Uterus (tissue), 4 donors: ENCODE measurements at places on chromosomes 3 and 15.

DNA sequence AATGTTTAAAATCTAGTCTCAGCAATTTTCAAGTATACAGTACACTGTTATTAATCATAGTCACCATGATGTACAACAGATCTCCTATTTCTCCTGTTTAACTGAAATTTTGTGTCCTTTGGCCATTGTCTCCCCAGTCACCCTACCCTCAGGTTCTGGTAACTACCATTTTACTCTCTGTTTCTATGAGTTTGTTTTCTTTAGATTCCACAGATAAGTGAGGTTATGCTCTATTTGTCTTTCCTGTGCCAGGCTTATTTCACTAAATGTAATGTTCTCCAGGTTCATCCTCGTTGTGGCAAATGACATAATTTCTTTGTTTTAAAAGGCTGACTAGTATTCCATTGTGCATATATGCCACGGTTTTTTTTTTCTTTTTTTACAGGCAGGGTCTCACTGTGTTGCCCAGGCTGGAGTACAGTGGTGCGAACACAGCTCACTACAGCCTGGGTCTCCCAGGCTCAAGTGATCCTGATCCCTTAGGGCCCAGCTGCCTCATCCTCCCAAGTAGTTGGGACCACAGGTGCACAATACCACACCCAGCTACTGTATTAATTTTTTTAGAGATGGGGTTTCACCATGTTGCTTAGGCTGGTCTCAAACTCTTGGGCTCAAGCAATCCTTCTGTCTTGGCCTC lies 50.0 kb downstream of the RAB7A start:
- DNase-seq: no peak

- DNase-seq: no peak
Measured at GRCh38 chr3:167736264-167736787, 805 bp downstream of the SERPINI1 start.

DNA sequence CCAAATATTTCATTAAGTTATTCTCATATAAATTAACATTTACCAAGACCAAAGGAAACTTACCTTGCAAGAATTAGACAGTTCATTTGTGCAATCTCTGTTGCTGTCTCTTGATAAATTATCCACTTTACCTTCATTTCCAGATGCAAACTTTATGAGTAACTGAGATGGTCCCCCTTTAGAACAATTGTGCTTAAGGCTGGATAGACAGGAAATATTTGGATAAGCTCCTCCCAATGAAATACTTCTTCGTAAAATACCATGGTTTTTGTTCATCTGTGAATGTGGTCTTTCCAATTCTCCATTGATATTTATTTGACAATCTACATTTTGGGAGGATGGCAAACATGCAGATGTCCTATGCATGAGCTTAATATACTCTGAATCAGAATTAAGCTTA lies 78.2 kb downstream of the NEDD4 start:
- DNase-seq: no peak

DNA sequence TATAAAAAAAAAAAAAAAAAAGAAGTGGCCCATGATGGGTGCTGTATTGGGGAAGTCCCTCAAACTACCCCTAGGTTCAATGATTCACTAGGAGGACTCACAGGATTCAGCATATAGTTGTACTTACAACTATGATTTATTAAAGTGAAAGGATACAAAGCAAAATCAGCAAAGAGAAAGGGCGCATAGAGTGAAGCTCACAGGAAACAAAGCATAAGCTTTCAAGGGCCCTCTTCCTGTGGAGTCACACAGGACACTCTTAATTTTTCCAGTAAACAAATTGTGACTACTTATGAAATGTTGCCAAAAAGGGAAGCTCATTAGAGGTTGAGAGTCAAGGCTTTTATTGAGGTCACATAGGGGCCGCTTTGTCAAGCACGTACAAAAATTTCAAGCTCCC lies 153.7 kb upstream of the GAP43 start:
- DNase-seq: no peak

- no peak for DNase-seq
Measured at GRCh38 chr15:60914360-60914759, 314.7 kb downstream of the RORA start.

DNA sequence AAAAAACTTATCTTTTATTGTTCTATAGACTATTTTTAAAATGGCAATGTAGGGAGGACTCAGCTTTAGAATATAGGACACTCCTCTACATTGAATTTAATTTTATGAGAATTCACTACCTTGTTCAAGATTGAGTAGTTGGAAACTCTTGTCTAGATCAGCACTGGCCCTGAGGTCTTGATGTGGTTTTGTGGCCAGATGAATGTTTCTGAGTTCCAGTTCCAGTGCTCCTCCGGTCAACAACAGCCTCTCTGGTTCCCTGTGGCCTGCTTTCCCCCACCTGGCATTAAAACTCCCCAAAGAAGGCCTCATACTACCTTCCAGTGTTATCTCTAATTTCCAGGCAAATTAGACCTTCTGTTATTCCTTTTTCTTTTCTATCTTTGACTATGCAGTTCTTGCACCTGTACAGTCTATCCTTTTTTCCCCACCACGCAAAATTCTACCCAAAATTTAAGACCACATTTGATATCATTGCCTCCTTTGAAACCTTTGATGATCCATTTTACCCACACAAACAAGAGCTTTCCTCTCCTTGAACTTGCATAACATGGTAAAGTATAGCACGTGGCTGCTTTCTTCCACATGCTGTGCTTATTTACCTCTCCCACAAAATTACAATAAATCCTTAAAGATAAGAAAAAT lies 9.6 kb upstream of the ANP32A start:
- no peak for DNase-seq

DNA sequence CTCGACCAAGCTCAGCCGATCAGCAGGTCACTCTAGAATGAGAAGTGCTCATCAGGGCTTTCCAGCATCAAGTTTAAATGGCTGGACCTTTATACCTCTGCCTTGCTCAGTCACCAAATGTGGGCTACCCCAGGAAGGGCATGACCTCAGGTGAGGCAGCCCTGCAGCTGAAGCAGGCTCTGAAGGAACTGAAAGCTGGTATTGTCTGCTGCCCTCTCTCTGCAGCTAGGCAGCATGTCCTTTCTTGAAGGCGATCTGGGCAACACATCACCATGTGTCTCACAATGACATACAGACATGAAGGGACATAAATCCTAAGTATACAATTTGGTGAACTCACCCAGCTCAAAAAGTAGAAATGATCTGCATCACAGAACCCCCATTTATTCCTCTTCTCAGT lies 38.7 kb upstream of the ARID3B start:
- no peak for DNase-seq

DNA sequence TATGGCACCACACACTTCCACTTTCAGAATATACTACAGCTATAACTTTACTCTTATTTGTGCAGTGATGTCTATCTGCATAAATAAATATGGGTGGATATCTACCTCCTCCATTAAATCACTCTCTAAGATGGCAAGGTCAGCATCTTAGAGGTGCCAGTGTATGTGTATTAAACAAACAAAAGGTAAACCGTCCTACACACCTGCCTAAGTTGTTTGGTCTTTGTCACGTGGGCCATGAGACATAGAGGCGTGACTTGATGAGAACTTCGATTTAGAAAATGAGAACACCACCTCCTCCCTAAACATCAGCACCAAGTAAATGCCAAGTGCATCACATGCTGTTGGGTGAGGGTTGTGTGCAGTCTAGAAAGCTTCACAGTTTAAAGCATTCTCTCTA lies 310.6 kb downstream of the GRM7 start:
- no peak for DNase-seq

DNA sequence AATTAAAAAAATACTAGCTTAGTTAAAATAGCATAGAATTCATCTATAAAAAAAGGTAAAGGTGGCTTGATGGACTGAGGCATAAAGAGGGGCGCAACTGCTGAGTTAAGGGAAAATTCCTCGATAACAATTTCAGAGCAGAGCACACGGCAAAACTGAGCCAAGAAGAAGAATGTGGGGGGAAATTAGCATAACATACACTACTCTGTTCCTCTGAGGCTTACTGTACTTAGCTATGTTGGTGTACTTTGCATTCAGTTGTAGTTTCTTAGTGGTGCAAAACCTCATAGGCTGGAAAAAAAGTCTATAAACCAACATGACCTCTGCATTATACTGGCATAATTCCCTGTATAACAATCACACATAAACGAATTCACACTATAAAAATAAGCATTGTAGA lies 357.9 kb upstream of the LRRC3B start:
- DNase-seq: no peak

GRCh38 chr15:71191296-71191695 lies 76.0 kb downstream of the THSD4 start:
- no peak for DNase-seq

- peak; percentile 45 for DNase-seq
Measured at GRCh38 chr3:100463002-100463401, 29.4 kb upstream of the TMEM45A start.

- no peak for DNase-seq
Measured at GRCh38 chr15:44801364-44801763, 65.0 kb downstream of the TRIM69 start.

- DNase-seq: no peak
Measured at GRCh38 chr3:39941931-39942330, 132.5 kb downstream of the MYRIP start.

GRCh38 chr3:114872050-114872449 lies 275.0 kb downstream of the ZBTB20 start:
- no peak for DNase-seq

GRCh38 chr3:19473971-19474580 lies 325.8 kb downstream of the KCNH8 start:
- DNase-seq: no peak

DNA sequence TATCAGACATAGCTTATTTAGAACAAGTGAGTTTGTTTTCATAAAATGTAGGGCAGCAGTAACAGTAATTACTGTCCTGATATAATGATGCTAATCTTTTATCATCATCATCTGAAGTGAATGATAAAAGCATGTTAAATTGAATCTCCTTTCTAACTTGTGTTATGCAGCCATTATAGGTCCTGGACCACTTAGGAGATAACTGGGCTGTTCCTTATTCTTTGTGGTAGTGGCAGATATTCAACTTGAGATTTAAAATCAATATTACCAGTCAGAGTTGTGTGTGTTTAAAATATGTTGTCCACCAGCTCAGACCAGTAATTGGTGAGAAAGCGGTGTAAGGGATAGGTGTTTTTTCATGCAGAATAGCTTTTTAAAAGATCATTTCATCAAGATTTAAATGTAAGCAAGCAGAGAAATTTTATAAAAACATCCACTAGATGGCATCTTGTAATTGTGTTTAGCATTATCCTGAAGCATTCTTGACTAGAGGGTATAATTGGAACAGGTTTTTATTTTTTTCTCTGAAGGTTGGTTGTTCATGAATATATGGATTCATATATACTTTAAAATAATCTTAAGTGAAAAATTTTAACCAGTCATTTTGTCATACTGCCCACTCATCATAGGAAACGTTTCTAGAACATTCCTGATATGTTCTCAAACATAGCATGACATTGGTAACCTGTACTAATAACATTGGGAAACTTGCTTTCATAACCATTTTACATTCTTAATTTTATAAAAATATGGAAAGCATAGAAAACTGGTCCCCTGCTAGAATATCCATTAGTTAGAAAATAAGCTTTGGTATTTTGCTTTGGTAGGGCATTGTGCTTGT lies 153.9 kb downstream of the BBX start:
- no peak for DNase-seq

- peak; percentile 47 for DNase-seq
Measured at GRCh38 chr3:141231952-141232823, 563 bp downstream of the PXYLP1 start.

DNA sequence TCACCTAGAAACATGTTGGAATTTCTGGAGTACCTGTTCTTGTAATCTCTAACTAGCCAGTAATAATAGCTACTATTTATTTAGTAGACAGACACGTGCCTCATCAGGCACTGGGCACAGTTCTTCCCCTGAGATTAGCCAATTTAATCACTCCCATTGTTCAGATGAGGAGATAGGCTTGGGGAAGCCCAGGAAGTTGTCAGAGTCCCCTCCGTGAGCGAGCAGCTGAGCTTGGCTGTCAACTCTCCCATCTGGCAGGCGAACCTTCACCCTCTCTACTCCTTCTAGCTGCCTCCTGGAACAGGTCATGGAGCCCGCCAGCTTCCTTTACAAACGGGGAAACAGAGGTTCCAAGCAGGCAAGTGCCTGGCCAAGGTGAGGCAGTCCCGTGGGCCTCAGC lies 31.1 kb upstream of the FGD5 start:
- DNase-seq: no peak

- no peak for DNase-seq
Measured at GRCh38 chr15:75759416-75760130, 46.9 kb upstream of the CSPG4 start.

- no peak for DNase-seq
Measured at GRCh38 chr15:64755427-64755940, 19.9 kb downstream of the RBPMS2 start.

DNA sequence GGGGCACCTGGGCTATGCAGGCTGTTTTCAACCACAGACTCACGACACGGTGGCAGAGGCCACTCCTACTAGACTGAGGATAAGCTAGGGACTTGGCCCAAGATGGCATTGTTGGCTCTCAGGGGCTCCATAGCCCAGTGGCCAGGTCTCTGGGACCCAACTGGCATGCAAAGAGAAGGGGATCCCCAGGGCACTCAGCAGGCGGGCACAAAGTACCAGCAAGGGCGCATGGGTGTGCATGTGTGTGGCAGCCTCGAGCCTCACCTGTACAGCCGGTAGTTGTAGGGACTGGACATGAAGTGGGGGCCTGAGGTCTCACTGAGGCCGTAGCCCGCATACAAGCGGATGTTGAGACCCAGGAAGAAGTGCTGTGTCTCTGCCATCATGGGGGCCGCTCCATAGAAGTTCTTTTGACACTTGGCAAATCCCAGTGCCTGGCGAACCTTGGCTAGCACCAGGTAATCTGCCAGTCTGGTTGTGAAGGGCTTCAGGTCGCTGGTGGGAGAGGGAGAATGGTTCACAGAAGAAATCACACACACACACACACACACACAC lies 30.2 kb downstream of the IDH3A start:
- no peak for DNase-seq

DNA sequence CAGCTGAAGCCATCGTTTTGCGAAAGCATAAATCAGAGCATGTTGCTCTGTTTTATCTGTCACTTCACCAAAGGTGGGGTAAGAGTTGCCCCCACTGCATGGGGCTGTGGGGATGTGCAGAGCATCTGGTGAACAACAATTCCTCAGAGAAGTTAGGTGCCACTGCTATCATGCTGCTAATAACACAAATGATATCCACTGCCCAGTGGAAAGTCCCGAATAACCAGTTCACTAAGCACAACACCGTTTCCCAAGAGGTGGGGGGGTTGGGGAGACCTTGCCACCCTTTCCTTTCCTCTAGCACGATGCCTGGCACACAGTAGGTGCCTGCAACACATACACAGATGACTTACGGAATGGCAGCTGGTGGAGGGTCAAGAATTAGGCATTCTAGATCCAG lies 38.6 kb downstream of the FAM3D start:
- DNase-seq: no peak

- no peak for DNase-seq
Measured at GRCh38 chr3:129824926-129825541, 68.5 kb downstream of the TMCC1 start.

GRCh38 chr3:22089284-22089683 lies 338.3 kb upstream of the ZNF385D start:
- DNase-seq: no peak

- no peak for DNase-seq
Measured at GRCh38 chr3:100613721-100614390, 4.5 kb downstream of the ADGRG7 start.

GRCh38 chr15:55649058-55649423 lies 60.9 kb upstream of the PYGO1 start:
- DNase-seq: no peak

GRCh38 chr3:187745201-187746058 lies at the start of gene BCL6:
TSS of gene BCL6 (minus strand) at chr3:187745468. CDS start at chr3:187733693, 11,775 bp downstream.
- peak; percentile 96 for DNase-seq
